ENCODE measurements at places on chromosomes 16 and 17.

- H3K36me3 ChIP-seq = peaks cover 37% of the 10 kb centered on the region
- peaks cover 10% of the 10 kb centered on the region for H3K4me1 ChIP-seq
- no peak for DNase-seq
- no peak overlapping the region for H3K27ac ChIP-seq
- H3K27me3 ChIP-seq = no peaks in the 10 kb centered on the region
- H3K4me3 ChIP-seq = no peak overlapping the region
These were observed 10.7 kb downstream of the WIPI1 start for GRCh38 chr17:68446626-68447041.

DNA sequence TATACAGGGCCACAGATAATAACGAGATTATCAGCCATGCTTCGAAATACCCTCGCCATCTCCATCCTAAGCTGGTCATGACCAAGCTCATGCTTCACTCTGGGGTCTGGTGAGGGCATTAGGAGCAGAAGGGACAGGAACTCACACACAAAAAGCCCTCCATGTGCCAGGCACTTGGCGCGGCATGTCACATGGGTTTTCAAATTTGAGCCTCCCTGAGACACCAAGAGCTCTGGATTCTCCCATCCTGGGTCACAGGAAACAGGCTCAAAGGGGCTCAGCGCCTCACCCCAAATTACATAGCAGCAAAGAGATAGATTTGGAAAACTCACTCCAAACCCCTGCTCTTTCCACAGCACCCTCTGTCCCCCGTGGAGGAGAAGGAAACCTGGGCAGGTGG lies 239.5 kb downstream of the GSG1L start:
- no peak overlapping the region for H3K4me3 ChIP-seq
- peaks cover 36% of the 10 kb centered on the region for H3K27me3 ChIP-seq
- no peaks in the 10 kb centered on the region for H3K4me1 ChIP-seq
- no peaks in the 10 kb centered on the region for H3K36me3 ChIP-seq
- no peak overlapping the region for H3K27ac ChIP-seq

DNA sequence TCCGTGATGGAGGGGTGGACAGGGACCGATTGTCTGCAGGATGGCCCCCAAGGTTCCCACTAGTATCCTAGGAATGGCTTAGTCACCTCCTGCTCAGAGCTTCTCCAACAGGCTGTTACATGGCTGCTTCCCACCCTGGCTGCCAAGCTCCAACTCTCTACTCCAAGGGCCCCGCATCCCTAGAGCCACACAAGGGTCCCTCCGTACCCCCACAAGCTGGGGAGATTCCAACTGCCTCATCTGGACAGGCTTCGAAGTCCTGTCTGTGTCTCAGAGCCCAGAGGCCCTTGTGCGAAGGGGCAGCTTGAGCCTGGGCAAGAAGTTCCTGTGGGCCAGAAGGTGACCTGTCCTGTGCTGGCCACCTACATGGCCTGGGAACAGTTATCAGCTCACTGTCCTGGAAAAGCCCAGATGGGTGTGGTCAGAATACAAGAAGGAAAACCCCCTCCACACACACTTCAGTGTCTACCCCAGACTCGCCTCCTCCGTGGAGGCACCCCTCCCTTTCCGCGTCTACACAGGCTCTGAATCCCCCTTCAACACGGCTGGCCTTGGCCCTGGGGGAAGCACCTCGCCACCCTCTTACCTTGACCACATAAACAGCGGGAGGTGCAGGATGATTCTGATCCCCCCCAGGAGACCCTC lies 586 bp downstream of the MEAK7 start:
- peak overlapping the region; percentile 17 for H3K27ac ChIP-seq
- peaks cover 32% of the 10 kb centered on the region for H3K4me1 ChIP-seq
- no peaks in the 10 kb centered on the region for H3K27me3 ChIP-seq
- H3K36me3 ChIP-seq = no peaks in the 10 kb centered on the region
- peak overlapping the region; percentile 84 for H3K4me3 ChIP-seq

DNA sequence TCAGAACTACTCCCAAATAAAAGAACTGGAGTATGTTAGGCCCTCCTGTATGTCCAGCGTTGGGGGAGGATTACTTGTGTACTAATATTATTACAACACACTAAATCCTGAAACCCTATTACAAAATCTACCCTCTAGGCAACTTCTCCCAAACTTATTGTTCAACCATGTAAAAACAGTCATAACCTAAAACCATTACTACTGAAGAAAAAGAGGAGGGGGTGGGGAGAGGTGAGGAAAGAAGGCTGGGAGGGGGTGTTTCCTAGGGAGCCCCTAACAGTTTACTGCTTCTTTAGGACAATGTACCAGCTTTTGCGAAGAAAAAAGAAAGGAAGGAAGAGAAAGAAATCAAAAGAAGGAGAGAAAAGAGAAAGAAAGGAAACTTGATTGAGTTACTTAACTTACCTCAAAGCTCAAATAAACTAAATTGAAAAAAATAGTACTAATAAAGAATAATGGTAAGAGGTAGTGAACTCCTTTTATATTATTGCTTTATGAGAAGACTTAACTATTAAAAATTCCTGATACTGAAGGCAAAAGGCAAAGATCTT lies 2.3 kb downstream of the SALL1 start:
- H3K27me3 ChIP-seq = peaks cover 68% of the 10 kb centered on the region
- H3K27ac ChIP-seq = no peak overlapping the region
- peaks cover 21% of the 10 kb centered on the region for H3K4me1 ChIP-seq
- H3K36me3 ChIP-seq = peaks cover 3% of the 10 kb centered on the region
- DNase-seq = no peak
- H3K4me3 ChIP-seq = no peak overlapping the region

GRCh38 chr17:57944908-57945307 lies 10.3 kb downstream of the CUEDC1 start:
- H3K27ac ChIP-seq = no peak overlapping the region
- H3K4me1 ChIP-seq = peaks cover 74% of the 10 kb centered on the region
- H3K4me3 ChIP-seq = no peak overlapping the region
- H3K36me3 ChIP-seq = no peaks in the 10 kb centered on the region
- DNase-seq = no peak
- H3K27me3 ChIP-seq = no peaks in the 10 kb centered on the region

- no peak for DNase-seq
- peaks cover 34% of the 10 kb centered on the region for H3K27me3 ChIP-seq
- H3K36me3 ChIP-seq = peaks cover 9% of the 10 kb centered on the region
- no peak overlapping the region for H3K4me3 ChIP-seq
- H3K4me1 ChIP-seq = no peaks in the 10 kb centered on the region
These were observed 254.3 kb upstream of the TNRC6C start for GRCh38 chr17:77704048-77704815.

DNA sequence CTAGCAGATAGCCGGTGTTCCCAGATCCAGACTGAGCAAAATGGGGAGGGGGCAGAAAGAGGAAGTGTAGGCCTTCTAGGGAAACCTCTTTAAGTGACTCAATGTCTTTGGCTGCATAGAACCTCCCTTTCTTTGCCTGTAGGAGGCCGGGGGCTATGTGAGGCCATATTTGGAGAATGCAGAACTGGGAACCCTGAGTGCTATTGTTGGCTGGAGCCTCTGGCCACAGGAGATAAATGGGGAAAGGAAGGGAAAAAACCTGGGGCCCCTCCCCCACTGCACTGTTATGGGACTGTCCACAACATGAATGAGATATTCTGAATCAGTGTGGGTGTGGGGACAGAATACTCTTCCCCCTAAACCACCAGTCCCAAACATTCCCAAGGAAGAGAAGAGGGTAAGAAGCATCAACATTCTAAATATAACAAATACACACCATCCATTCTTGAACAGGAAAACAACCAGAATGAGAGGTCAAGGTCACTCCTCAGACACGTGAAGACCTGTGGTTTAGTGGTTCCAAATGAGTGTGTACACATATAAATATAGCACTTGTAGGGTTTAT lies 2.4 kb downstream of the VPS25 start:
- no peak overlapping the region for H3K27ac ChIP-seq
- DNase-seq = no peak
- no peaks in the 10 kb centered on the region for H3K27me3 ChIP-seq
- peaks cover 7% of the 10 kb centered on the region for H3K36me3 ChIP-seq
